ENCODE measurements at places on chromosomes 13 and 19. TPM values are rescaled to one million over a fixed set of nuclear protein-coding genes. Genes with fewer than 3 reads are reported as not detected.
A peak's percentile ranks its signal among the peaks of the same experiment; 100 is the strongest.

DNA sequence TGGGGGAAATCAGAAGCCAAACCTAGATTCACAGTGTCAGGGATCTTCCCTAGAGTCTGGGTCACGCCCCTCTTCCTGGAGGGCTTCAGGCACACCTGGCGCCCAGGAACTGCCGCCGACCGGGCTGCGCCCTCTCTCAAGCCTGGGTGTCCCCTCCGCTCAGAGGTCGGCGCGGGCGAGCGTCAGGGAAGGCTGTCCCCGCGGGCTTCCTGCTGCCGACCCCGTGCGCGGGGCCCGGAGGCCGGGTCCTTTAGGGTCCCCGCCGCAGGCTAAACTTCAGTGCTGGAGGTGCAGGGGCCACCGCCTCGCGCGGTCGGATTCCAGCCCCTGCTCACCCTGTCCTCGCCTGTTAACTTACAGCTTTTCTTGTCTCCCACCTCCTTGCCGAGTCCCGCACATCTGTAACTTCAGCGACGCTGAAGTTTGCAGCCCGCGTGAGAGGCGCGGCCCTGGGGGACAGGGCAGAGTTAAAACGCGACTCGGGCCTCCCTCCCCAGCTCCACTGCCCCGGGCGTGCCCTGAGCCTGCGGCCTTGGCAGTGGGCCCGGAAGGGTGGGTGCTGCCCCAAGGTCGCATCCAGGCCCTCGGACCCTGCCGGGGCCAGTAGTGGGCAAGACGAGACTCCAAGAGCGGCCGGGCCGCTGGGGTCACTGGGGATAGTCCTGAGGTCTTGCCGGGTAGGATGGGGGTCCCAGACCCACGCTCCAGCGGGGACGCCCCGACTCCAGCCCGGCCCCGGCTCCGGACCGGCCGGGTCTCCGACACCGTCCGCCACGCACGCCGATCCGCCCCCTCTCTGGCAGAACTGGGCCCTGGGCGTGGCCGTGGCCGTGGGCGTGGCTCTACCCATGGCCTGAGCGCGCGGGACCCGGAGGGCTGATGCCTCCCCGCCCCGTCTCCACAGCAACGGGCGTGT, 95.6 kb upstream of the ZNF98 start:
- DNase-seq = no peak

CPT1C gene
- 1.8 TPM for total RNA-seq

DNA sequence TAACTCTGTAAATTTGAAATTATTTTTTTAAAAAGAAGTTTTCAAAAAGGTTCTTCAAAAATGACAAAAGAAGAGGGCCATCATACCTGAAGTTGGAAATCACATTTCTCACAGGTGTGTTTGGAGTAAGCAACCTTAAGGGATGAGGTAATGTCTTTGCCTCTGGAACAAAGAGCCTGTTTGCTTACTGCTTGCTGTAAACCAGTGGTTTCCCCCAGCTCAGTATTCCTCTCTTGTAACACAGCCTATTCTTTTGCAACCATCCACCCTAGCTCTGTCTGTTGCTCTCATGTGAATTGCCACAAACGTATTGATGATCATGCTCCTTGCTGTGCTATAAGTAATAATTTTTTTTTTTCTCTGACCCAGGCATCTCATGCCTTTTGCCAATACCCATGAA, 38.1 kb downstream of the UCHL3 start:
- DNase-seq = peak; percentile 11

DNA sequence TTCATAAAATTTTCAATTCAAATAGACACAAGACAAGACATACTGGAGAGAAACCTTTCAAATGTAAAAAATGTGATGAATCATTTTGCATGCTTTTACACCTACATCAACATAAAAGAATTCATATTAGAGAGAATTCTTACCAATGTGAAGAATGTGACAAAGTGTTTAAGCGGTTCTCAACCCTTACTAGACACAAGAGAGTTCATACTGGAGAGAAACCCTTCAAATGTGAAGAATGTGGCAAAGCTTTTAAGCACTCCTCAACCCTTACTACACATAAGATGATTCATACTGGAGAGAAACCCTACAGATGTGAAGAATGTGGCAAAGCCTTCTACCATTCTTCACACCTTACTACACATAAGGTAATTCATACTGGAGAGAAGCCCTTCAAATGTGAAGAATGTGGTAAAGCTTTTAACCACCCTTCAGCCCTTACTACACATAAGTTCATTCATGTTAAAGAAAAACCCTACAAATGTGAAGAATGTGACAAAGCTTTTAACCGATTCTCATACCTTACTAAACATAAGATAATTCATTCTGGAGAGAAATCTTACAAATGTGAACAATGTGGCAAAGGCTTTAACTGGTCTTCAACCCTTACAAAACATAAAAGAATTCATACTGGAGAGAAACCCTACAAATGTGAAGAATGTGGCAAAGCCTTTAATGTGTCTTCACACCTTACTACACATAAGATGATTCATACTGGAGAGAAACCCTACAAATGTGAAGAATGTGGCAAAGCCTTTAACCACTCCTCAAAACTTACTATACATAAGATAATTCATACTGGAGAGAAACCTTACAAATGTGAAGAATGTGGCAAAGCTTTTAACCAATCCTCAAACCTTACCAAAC, 24.6 kb upstream of the ZNF431 start:
- no peak for DNase-seq

Measured in stomach (tissue), 19 donors.